ENCODE measurements at places on chromosomes 12 and 14.

DNA sequence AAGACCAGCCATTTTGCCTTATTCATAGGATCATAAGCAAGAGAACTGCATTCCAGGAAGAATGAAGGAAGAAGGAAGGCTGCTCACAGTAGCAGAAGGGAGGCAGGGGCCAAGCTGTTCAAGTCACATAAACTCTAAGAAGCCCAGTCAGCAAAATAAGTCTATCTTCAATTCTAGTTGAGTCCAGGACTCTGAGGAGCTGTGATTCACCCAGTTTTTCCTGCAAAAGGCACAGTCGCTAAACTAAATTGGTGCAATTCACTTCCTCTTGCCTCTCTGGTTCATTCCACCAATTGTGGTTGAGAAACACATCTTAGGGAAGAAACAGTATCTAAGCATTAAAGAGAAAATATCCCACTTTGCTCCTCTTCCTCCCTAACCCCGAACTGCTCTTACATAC, 9.8 kb downstream of the ZNF641 start:
- DNase-seq, result no peak

GRCh38 chr12:110846615-110847566, at the start of gene CCDC63:
Gene CCDC63, plus strand, starts transcription at chr12:110846987. Its CDS starts 5,968 bp downstream, at chr12:110852955.
- DNase-seq, result peak; percentile 7

GRCh38 chr12:42129595-42130204, 15.0 kb downstream of the GXYLT1 start:
- DNase-seq, result no peak

DNA sequence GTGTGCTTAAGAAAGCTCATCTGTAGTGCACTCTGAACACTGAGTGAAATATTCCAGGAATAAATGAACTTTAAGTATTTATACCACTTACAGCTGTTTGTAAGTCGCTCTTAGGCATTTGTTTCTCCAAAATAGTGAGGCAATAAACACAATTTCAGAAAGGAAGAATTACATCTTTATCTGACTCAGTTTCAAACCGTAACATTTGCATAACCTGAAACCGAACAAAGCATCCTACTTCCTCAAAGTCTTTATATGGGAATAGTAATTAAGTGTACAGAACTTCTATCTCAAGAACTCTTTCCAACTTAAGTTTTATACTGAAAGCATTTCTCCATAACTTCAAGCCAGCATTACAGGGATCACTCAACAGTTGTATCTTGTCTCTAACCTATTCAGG, 58.4 kb downstream of the SOX5 start:
- DNase-seq, result no peak

DNA sequence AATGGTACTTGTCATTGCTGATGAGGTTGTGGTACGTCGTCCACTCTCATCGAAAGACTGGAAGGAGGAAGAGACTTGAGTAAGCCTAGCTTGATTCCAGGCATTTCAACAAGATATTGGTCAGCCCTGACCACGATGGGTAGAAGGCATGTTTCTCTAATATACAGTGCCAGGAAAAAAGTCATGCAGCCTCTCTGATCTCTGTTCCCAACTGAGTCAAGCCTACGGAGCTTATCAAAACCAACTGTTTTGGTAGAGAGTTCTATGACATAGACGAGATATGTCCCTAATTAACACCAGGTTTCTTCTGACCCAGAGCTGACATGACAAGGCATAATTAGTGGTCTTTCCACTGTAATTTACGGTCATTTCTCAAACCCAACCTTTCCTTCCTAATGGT, 58.5 kb downstream of the NIN start:
- DNase-seq, result no peak

Measured in activated CD4-positive, alpha-beta T cell treated with anti-CD3 and anti-CD28 coated beads for 4 hours (primary cell).